Activated CD4-positive, alpha-beta T cell treated with anti-CD3 and anti-CD28 coated beads, Interleukin-2, amount 10 ng/mL, durations not matched to agents 7 days and 5 days (primary cell): ENCODE measurements at places on chromosomes 6 and 20.

DNA sequence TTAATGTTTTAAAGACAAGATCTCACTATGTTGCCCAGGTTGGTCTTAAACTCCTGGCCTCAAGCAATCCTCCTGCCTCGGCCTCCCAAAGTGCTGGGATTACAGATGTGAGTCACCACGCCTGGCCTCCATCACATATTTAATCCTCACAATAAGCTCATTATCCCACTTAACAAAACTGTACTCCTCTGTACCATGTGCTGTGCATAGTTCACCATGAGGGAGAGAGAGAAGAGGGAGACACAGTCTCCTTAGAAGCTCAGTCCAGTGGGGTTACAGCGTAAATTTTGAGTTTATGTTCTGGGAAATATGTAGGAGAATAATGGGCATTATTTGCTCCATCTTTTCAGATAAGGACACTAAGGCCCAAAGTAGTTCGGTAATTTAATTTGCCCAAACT is 7.9 kb upstream of the CPNE5 start:
- H3K27ac ChIP-seq: no peak overlapping the region
- H3K4me1 ChIP-seq: no peaks in the 10 kb centered on the region
- H3K4me3 ChIP-seq: no peak overlapping the region
- H3K36me3 ChIP-seq: peaks cover 14% of the 10 kb centered on the region

DNA sequence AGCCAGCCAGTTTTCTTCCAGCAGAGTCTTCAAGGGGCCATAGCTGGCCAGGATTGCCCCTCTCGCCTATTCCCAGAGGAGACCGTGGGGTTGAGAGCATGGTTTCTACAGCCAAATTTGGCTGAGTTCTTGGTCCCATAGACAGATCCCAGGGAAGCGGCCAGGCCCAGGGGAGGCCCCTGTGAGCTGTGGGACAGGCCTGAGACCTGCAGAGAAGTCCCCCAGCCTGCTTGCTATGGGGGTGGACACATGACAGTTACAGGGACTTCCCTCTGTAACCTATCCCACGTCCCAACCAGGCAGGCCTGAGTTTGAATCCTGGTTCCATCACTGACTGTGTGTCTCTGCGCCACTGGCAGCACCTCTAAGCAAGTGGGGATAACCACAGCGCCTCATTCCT is 2.6 kb downstream of the TCF15 start:
- no peak overlapping the region for H3K27ac ChIP-seq
- H3K4me3 ChIP-seq: no peak overlapping the region
- no peak for DNase-seq
- peaks cover 40% of the 10 kb centered on the region for H3K27me3 ChIP-seq
- no peaks in the 10 kb centered on the region for H3K36me3 ChIP-seq
- H3K4me1 ChIP-seq: peaks cover 9% of the 10 kb centered on the region

- H3K27me3 ChIP-seq: no peaks in the 10 kb centered on the region
- no peaks in the 10 kb centered on the region for H3K4me1 ChIP-seq
- DNase-seq: no peak
Measured at GRCh38 chr6:30861257-30862048, 22.9 kb upstream of the DDR1 start.

DNA sequence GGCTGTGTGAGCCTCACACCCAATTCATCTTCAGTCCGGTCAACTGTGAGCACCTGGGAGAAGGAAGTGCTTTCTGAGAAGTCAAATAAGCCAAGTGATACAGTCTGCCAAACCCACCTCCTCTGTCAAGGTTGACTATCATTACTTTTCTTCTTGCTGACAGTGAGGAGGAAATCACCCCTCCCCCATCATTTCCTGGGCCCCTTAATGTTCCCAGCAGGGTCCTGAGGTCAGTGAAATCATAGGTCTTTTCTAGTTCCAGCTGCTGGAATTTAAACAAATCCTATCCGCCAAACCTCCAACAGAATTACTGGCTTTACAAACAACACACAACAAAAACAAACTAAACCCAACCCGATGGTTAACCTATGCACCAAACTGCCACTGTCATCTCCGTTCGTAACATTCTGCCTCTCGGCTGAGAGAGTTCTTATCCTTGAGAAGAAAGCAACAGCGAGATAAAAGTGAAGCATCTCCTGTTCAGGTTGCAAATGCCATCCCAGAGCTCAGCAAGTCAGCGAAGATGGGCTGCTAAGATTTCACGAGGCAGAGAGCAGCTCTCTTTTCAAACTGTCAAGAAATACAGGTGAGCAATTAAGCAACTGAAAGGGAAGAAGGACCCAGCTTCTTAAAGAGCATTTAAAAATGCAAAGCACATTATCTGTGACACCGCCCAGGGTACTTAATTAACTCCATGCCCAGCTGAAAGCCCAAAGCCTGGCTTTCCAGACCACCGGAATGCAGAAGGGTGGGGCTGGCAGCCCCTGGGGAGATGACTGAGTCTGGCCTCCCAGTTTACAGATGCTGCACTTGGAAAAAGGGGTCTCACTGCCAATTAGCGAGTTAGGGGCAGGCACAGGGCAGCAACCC is 24.7 kb downstream of the GFOD1 start:
- H3K27me3 ChIP-seq: no peaks in the 10 kb centered on the region
- H3K36me3 ChIP-seq: no peaks in the 10 kb centered on the region
- H3K27ac ChIP-seq: peak overlapping the region; percentile 22
- peaks cover 34% of the 10 kb centered on the region for H3K4me1 ChIP-seq
- no peak overlapping the region for H3K4me3 ChIP-seq

- H3K36me3 ChIP-seq: no peaks in the 10 kb centered on the region
- H3K27ac ChIP-seq: no peak overlapping the region
- H3K4me1 ChIP-seq: no peaks in the 10 kb centered on the region
- no peak overlapping the region for H3K4me3 ChIP-seq
Measured at GRCh38 chr6:24231438-24231977, 105.5 kb downstream of the NRSN1 start.

- H3K27me3 ChIP-seq: no peaks in the 10 kb centered on the region
- H3K4me3 ChIP-seq: no peak overlapping the region
- H3K4me1 ChIP-seq: no peaks in the 10 kb centered on the region
- no peaks in the 10 kb centered on the region for H3K36me3 ChIP-seq
- H3K27ac ChIP-seq: no peak overlapping the region
- no peak for DNase-seq
Measured at GRCh38 chr20:24507182-24507853, 37.9 kb downstream of the SYNDIG1 start.

- no peak overlapping the region for H3K4me3 ChIP-seq
- peaks cover 22% of the 10 kb centered on the region for H3K27me3 ChIP-seq
- no peaks in the 10 kb centered on the region for H3K36me3 ChIP-seq
- no peak overlapping the region for H3K27ac ChIP-seq
Measured at GRCh38 chr6:27531772-27532459, 59.0 kb upstream of the ZNF184 start.

DNA sequence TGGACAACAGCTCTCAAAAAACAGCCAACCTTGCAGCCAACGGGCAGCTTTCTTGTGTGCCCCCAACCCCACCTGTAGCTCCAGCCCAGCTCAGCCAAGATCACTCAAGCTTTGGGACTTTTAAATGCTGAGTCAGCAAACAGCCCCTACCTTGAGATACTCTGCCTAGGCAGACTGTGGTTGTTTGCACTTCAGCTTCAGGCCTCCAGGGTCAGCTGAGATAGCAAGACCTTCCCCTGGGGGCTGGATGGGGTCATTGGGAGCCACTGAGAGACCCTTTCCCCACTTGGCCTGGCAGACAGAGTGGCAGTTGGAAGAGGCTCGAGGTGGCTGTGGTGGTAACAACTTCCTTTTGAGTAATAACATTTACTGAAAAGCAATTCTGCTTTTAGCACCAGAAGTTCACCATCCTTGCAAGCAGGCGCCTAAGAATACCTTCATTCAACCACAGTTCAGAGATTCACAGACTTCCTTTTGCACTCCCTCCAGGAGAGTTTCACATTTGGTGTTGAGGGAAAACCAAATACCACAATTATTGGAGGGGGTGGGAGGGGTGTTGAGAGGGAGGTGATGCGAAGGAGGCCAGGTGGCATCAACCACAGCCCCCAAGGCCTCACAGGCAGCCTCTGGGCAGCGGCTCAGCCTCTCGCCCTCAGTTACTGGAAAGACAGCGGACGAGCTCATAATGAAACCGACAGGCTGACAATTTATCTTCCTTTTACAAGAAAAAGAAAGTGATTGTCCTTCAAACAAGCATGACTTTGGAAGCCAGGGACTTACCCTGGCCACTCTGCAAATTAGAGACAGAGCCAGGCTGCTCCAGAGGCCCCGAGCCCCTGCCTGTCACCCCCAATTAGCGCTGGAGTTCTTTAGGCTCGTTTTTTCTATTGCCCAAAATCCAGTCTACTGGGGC is 148.1 kb downstream of the CEBPB start:
- peak; percentile 69 for DNase-seq
- H3K4me1 ChIP-seq: peaks cover 72% of the 10 kb centered on the region
- peaks cover 3% of the 10 kb centered on the region for H3K36me3 ChIP-seq
- peak overlapping the region; percentile 94 for H3K27ac ChIP-seq

- H3K36me3 ChIP-seq: no peaks in the 10 kb centered on the region
- H3K27ac ChIP-seq: no peak overlapping the region
- H3K4me1 ChIP-seq: peaks cover 10% of the 10 kb centered on the region
- no peak for DNase-seq
- peaks cover 46% of the 10 kb centered on the region for H3K27me3 ChIP-seq
Measured at GRCh38 chr6:47307362-47308197, 2.1 kb downstream of the TNFRSF21 start.

DNA sequence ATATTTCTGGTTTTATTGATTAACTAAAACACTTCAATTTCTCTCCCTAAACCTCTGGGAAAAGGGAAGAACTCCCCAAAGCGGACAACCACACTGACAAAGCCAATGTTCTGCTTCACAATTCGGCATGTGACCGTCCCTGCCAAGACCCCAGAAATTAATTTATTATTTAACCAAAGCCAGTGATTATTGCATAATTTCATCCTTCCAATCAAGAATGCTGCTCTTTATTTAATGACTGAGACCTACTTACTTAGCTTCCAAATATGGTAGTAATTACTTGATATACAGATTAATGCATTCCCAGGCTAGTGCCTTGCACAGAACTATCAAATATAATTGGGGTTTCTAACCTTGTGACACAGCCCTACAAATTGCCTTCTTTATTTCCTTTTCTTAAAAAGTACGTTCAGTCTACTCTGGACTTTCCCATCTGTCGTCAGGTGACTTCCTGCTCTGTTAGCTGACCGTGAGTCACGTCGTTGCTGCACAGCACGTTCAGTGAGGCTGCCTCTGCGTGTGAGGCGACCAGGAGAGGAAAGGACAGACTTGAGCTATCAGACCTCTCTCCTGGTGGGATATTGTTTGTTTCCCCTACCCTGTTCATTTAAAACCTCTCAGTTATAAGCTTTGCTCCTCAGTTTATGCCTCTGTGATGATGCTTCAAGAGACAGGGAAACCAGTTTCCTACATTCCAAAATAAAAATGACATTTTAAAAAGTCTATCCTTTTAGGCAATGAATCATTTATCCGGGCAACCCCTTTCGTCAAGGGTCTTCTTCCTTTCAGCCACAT is 55.7 kb upstream of the TNFAIP3 start:
- H3K27me3 ChIP-seq: no peaks in the 10 kb centered on the region
- peak; percentile 72 for DNase-seq
- peak overlapping the region; percentile 85 for H3K27ac ChIP-seq
- H3K4me3 ChIP-seq: peak overlapping the region; percentile 20
- peaks cover 37% of the 10 kb centered on the region for H3K4me1 ChIP-seq
- peaks cover 10% of the 10 kb centered on the region for H3K36me3 ChIP-seq
